ENCODE measurements at places on chromosomes 12 and 14.

DNA sequence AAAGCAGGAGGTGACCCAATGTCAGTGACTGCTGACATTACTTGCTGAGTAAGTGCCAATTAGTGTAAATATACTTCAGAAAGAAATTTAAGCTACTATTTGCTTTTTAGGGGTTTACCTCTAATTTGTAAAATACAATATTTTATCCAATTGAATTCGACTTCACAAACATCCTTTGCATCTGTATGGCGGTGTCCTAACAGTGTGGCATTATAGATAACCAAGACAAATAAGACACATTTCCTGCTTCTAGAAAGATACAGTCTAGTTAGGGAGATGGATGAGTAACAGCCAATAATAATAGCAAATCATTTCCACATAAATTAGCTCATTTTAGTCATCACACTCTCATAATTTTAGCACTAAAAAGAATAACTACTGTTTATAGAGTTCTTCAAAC, 196.5 kb downstream of the AKAP6 start:
- DNase-seq = no peak

DNA sequence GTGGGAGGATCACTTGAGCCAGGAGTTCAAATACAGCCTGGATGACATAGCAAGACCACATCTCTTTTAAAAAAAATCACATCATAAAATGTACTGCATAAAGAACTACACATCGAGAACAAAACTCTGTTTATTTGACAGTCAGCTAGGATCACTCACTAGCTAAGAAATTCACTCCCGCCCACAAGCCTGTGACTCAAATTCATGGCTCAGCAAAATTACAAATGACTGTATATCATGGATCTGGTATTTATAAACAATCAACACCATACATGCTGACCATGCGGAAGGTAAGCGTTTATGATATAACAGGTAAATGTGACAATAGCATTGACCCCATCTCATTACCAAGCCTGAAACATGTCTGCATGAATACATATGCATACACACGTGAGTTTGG, 206.5 kb downstream of the EFCAB11 start:
- DNase-seq = no peak

DNA sequence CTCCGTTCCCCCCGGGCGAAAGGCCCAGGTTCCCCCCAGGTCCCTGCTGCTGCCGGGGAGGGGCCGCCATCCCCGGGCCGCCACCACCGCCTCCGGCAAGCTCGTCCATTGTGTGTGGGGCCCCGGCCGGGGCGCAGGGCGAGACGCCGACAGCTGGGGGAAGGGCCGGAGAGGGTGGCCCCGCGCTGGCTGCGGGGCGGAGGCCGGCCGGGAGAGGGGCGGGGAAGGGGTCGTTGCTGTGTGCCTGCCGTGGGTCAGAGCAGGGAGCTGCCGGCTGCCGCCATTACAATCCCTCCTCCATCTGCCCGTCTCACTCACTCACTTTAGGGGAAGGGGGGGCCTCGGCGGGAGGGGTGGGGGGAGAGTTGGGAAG, at the start of gene STRN3:
Gene STRN3, minus strand, starts transcription at position 303 of the 373 bp plus-strand sequence. Its CDS starts 194 bp downstream, at position 109.
- DNase-seq = no peak

DNA sequence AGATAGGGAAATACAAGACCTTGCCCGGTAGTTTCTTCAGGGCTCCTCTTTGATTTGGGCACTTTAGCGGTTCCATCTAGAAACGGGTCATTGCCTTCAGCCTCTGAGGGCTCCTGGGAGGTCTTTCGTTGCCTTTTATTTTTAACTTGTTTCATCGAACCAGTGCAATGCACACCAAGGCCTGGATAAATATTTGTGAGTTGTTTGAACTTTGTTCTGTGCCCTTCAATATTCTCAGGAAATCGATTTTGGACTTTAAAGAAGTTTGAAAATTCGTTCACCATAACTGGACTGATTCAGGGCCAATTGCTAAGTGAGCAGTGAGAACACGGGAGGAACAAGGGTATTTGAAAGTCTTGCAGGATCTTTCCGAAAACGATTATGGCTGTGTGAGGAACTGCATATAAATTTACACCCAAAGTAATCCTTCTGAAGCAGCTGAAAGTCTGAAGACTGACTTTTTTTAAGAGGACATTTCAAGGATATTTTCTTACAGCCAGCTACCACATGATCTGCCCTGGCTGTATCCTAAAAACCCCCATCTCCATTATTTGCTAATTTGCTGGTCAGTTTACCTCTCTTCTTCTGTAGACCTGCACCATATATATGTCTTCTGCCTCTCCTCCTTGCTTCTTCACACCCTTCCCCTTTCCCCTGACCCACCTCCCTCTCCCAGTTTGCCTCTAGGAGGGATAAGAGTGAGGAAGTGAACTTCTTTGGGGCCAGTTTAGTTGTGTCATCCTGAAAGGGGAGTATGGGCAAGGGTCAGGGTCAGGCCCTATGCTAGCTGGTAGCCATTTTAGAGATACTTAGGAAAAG, 8.0 kb downstream of the DUSP6 start:
- no peak for DNase-seq

DNA sequence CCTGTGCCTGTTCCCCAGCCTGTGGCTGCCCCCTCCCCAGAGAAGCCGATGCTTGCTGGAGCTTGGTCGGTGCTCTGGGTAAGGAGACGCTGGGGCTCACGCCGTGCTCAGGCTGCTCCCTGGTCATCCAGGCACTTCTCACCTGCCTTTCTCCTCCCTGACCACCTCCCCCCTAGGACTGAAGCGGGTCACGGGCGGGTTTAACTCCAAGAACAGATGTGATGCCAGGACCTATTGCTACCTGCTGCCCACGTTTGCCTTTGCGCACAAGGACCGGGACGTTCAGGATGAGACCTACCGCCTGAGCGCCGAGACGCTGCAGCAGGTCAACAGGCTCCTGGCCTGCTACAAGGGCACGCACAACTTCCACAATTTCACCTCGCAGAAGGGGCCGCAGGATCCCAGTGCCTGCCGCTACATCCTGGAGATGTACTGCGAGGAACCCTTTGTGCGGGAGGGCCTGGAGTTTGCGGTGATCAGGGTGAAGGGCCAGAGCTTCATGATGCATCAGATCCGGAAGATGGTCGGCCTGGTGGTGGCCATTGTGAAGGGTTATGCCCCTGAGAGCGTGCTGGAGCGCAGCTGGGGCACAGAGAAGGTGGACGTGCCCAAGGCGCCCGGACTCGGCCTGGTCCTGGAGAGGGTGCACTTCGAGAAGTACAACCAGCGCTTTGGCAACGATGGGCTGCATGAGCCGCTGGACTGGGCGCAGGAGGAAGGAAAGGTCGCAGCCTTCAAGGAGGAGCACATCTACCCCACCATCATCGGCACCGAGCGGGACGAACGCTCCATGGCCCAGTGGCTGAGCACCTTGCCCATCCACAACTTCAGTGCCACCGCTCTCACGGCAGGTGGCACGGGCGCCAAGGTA, 8.4 kb upstream of the EP400 start:
- no peak for DNase-seq

DNA sequence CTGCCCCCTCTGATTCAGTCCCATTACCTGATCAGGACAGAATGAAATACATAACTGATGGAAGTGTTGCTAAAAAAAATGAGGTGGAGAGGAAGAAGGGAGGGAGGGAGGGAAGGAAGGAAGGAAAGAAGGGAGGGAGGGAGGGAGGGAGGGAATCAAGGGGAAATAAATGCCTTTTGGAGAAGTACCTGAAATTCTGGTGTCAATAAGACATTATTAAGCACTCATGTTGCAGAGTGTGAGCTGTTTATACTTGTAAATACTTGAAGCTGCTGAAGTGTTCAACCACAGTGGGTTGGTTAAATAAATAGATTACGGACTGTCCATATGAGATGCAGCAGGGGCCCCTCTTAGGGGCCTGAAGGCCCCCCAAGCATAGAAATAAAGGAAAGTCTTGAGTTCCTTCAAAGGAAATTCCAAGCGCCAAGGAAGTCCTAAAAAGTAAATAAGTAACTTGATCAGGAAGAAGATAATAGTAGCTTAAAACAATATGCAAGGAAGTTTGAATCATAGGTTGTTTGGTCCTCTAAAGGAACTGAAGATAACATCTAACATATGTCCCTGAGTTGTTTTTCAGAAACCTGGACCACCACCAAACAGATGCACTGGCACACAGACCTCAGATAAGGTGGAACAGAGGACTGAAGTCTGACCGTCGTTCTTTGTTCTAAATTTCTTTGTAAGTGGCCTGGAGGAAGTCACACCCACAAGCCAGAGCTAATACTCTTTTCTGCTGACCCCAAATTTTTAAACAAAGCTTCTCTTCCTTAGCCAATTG, 110.8 kb downstream of the SEC23A start:
- DNase-seq = no peak

GRCh38 chr12:115467531-115467930, 783.6 kb upstream of the TBX3 start:
- DNase-seq = no peak

DNA sequence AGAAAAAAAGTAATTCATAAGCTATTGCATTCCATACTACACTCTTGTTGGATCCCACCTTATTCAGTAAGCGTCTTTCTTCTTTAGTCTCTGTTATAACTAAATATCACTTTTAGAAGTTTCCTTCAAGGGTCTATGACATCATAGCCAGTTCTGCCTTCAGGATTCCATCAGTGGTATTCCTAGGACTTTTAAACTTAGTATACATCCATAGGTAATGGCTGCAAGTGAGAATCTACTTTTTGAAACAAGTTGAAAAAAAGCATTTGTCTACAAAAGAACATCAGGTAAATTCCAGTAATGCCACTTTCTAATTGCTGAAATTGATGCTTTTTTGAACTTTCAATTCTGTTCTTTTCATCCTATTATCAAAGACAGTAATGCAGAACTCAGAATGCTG, at the start of gene FSCB:
Gene FSCB, minus strand, starts transcription at position 101 of the 400 bp plus-strand sequence. CDS start 296 bp downstream, outside the sequence.
- DNase-seq = no peak

- no peak for DNase-seq
Measured at GRCh38 chr14:74627076-74627475, 15.0 kb upstream of the LTBP2 start.

DNA sequence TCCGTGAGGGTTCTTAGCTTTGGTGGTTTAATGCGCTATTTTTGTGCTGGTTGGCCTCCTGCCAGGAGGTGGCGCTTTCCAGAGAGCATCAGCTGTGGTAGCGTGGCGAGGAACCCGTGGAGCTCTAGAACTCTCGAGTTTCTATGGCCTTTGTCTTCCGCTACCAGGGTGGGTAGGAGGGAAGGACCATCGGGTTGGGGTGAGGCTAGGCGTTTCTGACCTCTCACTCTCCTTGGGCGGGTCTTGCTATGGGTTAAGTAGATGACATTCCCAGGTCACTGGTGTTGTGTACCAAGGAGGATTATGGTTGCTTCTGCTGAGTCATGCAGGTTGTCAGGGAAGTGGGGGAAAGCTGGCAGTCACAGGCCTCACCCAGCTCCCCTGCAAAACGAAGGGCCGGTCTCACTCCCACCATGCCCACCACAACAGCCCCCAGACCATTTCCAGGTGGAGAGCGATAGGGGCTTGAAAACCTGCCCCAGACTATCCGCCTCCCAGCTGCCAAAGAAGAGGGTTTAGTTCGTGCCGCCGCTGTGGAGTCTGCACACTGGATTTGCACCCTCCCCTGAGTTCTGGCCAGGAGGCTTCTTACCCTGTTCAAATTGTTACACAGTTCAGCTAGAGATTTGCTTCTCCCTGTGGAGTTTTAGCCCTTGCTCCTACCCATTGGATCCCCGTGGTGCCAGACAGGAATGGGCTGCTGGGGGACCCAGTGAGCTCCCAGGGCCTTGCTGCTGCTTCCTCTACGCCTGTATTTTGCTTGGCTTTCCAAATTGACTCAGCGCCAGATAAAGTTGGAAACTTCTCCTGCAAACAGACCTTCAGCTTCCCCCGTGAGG, 21.9 kb downstream of the RNFT2 start:
- DNase-seq = no peak

DNA sequence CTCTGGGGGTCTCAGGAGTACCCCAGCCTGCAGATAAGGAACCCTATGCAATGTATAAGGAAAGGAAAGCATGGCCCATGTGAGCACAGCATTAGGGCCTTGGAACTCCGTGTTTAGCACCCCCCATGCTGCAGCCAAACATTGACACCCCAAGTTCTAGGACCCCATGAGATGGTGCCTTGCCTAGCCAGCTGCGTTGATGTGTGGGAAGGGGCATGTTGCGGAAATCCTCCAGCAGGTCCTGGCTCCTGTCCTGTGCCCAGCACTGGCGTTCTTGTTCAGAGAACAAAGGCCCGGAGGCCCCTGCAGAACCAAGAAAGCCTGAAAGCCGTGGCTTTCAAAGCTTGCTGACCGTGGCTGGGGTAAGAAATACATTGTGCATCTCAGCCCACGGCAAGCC, 99.4 kb upstream of the DIO3 start:
- DNase-seq = no peak

- DNase-seq = no peak
Measured at GRCh38 chr14:94921882-94922585, 152.1 kb upstream of the GSC start.

DNA sequence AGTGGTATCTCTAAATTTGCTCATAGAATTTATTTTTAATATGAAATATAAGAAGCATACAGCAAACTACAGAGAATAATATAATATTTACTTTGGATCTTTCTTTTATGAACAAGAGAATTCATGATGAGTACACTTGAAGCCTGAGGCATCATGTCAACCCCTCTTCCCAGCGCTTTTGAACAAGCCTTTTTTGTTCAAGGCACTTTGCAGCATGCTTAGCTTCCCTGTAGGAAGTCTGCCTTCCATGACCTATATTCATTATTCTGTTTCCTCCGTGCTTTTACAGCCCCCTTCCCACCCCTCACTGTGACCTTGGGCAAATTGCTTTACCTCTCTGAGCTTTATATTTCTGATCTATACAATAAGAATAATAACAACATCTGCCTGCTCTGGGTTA, 41.6 kb downstream of the SCN8A start:
- no peak for DNase-seq

DNA sequence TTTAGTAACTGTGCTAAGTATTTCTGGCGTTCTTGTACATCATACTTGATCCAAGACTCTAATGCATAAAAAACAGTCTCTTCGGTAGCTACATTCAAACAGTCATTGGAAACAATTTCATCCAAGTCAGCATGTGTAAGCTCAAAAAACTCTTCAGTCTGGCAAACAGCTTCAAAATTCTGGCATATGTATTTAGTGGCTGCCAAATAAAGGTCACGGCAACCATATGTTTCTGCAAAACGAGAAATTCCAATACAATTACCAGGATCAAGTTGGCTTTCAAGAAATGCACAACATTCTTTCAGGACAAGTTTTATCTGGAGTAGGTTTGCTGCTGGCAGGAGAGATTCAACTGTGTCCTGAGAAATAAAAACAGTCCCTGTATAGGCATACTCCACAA, 16.5 kb downstream of the KLHL28 start:
- no peak for DNase-seq

GRCh38 chr12:56172839-56173238, 14.7 kb downstream of the MYL6 start:
- no peak for DNase-seq
